NAMALWA (cell line): ENCODE measurements at places on chromosomes 11 and 22.

DNA sequence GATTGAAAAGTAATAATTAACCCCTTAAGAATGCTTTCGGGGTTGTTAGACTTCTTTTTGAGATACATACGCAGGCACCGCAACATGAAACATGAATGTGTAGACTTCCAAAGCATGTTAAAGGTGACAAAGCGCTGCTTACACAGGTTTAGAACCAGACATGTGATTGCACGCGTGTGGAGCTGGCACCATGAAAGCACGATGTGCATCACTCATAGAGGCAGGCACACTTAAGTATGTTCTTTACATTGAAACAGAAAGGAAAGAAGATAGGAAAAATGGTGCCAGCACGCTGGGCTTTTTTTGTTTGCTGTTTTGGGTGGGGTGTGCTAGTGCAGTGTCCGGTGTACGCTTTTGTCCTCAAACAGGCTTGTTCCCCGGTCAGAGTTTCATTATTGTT, 83.6 kb upstream of the PPARA start:
- DNase-seq, result no peak

GRCh38 chr11:75795276-75796090, 19.5 kb upstream of the UVRAG start:
- DNase-seq, result no peak

GRCh38 chr11:64566042-64566914, 24.7 kb upstream of the SLC22A12 start:
- DNase-seq, result peak; percentile 17

GRCh38 chr22:32806296-32806695, 4.8 kb downstream of the TIMP3 start:
- no peak for DNase-seq

DNA sequence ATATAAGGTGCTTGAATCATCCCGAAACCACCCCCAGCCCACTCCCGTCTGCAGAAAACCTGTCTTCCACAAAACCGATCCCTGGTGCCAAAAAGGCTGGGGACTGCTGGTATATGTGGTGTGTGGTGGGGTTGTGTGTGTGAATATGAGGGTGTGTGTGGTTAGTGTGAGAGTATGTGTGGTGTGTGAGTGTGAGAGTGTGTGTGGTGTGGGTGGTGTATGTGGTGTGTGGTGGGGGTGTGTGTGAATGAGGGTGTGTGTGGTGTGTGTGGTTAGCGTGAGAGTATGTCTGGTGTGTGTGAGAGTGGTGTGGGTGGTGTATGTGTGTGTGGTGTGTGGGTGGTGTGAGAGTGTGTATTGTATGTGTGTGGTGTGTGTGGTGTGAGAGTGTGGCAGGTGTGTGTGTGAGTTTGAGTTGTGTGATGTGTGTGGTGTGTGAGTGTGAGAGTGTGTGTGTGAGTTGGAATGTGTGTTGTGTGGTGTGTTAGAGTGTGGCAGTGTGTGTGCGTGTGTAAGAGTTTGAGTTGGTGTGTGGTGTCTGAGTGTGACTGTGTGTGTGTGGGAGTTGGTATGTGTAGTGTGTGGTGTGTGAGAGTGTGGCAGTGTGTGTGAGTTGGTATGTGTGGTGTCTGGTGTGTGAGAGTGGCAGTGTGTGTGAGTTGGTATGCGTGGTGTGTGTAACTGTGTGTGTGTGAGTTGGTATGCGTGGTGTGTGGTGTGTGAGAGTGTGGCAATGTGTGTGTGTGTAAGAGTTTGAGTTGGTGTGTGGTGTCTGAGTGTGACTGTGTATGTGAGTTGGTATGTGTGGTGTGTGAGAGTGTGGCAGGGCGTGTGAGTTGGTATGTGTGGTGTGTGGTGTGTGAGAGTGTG, 6.5 kb downstream of the UPK3A start:
- no peak for DNase-seq

GRCh38 chr11:100467821-100468508, 219.1 kb upstream of the ARHGAP42 start:
- peak; percentile 8 for DNase-seq

DNA sequence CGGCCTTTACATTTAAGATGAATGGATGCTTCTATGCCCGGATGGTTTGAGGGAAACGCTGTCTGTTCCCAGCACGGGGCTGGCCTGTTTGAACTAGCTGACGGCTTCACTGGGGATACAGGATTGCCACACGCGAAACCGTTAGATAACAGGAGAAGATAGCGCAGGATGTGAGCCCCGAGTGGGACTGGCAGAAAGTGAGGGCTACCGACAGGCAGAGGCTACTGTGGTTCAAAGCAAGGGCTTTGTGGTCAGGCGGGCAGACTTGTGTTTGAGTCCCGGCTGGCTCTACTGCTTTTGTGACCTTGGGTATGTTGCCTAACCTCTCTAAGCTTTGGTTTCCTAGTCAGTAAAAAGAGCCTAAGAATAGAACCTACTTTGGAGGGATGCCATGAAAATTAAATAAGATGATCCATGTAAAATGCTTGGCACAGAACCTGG, 2.8 kb upstream of the OAF start:
- no peak for DNase-seq

GRCh38 chr22:24951942-24952836, at the start of gene KIAA1671:
Gene KIAA1671 (plus strand): TSS chr22:24952716. CDS start chr22:25028000, 75,284 bp downstream.
- no peak for DNase-seq

- DNase-seq, result no peak
Measured at GRCh38 chr11:495537-495931, 11.5 kb downstream of the RNH1 start.

DNA sequence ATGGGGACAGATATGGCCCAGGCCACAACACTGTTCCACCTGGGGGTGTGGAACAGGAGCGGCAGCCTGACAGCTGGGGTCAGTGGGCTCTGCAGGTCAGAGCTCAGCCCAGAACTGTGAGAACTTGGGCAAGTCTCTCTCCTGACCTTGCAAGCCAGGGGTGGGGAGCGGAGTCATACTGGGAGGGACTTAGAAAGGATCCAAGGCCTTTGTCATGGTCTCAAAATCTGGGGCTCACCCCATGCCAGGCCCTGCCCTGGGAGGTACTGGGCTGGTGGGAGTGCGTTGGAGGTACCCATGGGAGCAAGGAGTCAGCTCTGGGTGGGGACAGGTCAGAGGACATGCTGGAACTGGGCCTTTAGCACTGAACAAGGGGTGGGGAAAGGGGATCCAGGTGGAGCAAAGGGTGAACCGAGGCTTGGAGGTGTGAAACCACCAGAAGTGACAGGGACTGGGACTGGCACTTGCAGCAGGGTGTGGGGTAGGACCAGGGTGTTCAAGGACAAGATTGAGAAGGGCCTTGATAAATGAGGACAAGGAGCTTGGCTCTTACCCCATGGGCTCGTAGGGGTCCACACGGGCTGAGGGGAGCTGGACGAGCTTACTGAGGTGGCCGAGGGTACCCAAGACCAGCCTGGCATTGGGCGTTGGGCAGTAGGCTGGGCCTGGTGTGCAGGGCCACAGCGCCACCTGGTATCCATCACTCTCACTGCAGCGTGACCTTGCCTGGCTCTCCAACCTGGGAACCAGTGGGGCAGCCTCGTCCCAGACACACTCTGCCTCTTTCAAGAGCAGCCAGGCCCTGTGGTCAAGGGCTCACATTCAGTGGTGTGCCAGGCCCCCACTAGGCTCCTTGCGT, 7.4 kb upstream of the PMM1 start:
- DNase-seq, result peak; percentile 53

GRCh38 chr11:76603202-76603601, 67.3 kb downstream of the LRRC32 start:
- DNase-seq, result no peak

GRCh38 chr11:81255895-81256294, 1477.8 kb downstream of the FAM181B start:
- no peak for DNase-seq

DNA sequence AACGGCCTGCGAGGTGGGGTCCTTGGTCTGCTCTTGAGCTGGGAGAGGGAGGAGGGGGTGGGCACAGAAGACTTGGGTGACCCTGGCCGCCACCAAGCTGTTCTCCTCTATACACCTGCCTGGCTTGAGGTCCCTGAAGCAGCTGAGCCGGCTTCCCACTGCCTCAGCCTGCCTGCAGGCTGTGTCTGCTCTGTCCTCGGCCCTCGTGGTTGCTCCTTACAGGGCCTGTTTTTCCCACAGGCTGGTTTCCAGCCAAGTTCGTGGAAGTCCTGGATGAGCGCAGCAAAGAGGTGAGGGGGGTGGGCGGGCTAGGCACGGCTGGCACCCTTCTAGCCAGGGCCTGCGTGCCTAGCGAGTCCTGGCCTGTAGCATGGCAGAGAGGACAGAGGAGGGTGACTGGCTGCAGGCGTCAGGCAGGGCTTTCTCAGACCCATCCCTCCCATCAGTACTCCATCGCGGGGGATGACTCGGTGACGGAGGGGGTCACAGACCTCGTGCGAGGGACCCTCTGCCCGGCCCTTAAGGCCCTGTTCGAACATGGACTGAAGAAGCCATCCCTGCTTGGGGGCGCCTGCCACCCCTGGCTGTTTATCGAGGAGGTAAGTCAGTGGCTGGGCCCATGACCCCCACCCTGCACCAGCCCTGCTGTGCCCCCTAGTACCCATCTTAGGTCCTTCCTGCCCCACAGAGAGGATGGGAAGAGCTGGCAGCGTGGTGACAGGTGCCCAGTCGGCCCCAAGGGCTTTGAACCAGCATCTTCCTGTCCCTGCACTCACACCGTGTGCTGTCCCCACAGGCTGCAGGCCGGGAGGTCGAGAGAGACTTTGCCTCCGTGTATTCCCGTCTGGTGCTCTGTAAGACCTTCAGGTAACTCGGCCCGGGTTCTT, 37.7 kb downstream of the SGSM3 start:
- no peak for DNase-seq

DNA sequence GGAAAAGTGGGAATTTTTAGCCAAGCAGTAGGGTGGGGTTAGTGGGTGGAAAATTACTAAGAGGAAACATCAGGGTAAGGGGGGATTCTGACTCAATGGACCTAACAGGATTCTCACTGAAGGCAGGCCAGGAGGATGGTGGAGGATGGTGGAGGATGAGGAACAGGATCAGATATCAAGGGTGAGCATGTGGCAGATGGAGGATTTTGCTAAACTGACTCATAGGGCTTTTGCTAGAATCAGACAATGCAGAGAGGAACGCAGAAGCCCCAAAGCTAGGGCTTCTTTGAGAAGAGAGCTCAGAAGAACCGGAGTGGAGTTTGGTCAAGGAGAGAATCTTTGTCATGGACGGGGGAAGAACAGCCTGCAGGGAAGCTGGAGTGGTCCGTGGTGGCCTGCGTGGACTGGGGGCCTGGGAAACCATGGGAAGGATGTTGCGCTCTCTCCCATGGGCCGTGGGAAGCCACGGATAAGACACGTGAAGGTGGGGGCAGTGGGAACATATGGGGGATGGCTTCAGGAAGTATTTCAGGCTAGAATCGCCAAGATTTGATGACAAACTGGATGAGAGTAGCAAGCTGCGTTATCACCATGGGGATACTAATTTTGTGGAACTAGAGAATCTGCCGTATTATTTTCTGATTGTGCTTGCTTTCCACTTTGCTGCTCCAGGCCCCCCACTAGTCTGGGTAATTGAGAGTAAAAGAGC, 165.2 kb downstream of the LDLRAD3 start:
- no peak for DNase-seq

DNA sequence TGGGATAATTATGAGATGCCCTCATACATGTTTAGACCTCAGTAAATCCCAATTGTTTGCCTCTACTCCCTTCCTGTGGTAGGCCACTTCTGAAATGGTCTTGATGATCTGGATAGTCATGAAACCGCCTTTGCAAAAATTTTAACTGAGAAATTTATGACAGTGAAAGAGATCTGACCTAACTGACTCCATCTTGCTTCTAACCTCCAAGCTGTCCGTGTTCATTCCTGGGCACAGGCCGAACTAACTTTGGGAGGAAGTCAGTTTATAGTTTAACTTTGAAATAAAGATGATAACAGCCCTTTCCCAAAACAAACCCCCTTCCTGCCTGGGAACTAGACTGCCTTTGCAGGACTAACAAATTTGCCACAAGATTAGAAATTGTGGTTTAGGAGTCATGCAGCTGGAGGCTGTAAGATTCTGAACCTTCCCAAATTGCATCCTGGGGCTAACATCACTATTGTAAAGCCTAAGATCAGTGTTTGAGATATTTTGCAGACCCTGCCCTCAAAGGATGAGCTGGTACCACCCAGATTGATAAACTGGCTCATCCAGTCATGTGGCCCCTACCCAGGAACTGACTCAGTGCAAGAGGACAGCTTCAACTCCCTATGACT, 19.9 kb upstream of the CTR9 start:
- DNase-seq, result no peak

DNA sequence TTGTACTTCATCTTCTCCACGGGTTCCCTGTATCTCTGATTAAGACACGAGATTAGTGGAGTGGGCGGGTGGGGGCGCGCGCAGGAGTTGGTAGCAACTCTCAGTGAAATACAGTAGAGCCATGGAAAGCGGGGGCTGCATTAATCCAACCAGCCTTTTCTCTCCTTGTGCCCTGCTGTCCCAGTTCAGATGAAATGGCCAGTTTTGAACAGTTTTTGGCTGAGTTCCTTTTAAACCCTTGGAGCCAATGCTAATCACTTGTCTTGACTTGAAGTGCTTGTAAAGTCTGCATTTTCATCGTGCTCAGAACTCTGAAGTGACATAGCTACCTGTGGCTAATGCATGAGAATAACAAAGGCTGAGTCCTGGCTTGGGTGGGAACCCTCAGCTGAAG, 734 bp upstream of the TMEM123 start:
- DNase-seq, result peak; percentile 58

GRCh38 chr11:13314676-13315394, 37.2 kb downstream of the BMAL1 start:
- no peak for DNase-seq

- DNase-seq, result no peak
Measured at GRCh38 chr11:13947379-13947778, 15.1 kb upstream of the SPON1 start.

DNA sequence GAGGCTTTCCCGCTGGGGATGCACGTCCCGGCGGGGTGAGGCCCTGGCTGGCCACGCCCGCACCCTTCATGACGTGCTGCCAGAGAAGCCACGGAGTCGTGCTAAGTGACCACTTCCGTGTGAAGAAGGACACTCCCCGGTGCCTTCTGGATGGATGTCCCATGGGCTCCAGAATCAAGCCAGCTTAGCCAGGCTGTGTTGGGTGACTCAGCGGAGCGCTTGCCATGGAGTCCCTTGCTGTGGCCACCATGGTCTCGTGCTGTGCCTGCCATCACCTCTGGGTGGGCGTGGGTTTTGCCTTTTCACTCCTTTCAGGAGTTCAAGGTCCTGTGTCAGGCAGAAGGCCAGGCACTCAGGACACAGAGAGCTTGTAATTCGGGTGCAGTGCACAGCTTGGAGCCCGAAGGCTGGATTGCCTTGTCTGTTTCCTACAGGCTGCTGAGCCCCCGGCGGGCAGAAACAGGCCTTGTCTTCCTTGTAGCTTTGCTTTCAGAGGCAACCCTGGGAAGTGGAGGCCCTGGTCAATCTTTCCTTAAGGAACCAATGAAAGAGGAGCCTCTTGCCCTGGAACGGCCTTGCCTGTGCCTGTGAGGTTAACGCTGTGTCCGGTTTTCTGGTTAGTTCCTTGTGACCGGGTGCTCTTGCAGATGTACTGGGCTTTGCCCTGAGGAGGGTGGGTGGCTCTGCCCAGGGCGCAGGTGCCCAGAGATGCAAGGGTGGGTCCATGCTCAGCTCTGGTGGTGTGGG, 268.6 kb downstream of the TBC1D22A start:
- DNase-seq, result no peak
